IPS DF 6.9 (cell line): ENCODE measurements at places on chromosomes 7 and 10.

- DNase-seq: no peak
Observed at GRCh38 chr7:107079212-107079940, 34.9 kb downstream of the PRKAR2B start.

DNA sequence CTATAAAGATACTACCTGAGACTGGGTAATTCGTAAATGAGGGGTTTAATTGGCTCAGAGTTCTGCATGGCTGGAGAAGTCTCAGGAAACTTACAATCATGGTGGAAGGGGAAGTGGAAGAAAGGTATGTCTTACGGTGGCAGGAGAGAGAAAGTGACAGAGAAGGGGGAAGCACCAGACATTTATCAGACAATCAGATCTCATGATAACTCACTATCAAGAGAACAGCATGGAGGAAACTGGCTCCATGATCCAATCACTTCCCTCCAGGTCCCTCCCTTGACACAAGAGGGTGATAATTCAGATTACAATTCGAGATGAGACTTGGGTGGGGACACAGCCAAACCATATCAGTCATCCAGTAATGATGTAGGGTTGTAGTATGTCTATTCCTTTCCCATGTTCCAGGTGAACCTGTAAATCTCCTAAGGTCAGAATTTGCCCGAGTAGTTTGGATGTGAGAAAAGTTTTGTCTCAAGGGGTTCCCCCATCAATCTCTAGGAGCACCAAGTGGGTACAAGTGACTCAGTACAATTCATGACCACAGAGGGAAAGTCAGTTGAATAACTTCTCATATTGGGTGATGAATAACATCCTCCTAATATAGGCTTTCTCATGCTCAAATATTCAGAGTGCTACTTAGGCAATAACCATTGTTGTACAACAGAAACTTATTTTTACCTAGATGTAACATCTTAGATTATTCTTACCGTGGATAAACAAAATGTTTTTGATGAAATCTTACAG, 39.7 kb upstream of the MTPN start:
- DNase-seq: no peak

GRCh38 chr7:13198727-13199126, 511.3 kb downstream of the ARL4A start:
- no peak for DNase-seq

DNA sequence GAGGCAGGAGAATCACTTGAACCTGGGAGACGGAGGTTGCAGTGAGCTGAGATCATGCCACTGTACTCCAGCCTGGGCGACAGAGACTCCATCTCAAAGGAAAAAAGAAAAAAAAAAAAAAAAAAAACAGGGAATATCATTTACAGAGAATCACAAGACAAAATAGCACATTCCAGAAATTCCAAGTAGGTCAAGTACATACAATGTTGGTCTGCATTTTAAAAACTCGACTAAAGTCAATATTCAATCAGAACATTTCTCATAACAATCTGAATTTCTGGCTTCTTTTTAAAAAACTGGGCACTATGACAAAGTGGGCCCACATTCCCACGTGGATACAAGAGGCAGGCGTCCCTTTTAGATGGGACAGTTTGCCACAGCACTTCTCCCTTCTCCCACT, 12.8 kb downstream of the ZC3HAV1L start:
- DNase-seq: no peak

DNA sequence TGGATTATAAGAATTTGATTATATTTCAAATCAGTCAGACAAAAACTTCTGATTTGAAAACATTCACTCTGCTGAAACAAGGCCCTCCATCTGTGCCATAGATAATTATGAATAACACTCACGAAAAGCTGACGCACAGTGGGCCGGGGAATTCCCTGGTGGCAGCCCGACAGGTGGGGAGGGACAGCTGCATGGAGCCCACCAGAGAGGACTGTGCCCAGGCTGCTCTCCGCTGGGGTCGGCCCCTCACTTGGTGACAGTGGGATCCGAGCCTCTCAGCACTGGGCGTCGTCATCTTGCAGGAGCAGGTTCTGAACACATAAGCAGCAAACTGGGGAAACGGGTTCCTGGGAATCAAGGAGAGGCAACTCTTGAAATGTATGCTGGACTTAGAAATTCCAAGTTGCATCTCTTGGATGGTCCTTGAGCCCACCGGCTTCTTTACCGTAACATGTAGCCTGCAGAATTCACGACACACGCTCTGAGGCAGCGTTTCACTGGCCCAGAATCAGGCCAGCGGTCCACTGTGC, 41.4 kb downstream of the AFAP1L2 start:
- no peak for DNase-seq

GRCh38 chr10:75778665-75779064, 347.2 kb downstream of the LRMDA start:
- DNase-seq: no peak

DNA sequence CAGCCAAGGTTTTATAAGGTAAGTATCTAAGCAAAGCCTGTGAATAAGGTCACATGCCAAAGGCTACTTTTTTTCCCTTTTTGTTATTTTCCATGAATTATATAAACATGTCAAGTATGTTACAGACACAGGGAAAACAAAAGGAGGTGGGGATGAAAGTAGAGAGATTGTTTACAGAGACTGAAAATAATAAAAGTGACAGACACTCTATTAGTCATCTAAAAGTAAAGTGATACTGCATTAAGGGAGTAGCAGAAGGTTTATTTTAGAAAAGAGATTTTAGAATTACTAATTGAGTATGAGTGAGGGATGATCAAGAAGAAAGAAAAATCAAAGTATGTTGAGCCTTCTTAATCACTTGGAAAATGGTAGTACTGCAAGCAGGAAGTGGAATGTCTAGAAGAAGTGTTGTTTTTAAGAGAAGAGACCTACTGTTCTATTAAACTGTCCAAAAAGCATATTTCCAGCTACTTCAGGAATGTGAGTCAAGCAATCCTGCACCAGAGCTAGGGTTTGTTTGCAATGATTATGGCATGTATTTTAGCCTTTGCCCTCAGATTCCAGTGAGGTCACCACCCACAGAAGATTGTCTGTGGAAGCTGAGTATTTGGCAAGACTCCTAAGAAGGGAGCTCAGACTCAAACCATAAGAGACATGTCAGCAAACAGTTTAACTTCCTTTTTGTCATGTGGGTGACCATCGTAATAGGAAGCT, 177.9 kb upstream of the PLXDC2 start:
- DNase-seq: no peak

- DNase-seq: no peak
Observed at GRCh38 chr7:5793361-5794072, 12.1 kb upstream of the RNF216 start.

- no peak for DNase-seq
Observed at GRCh38 chr7:151658778-151659177, 139.1 kb upstream of the RHEB start.

GRCh38 chr10:44828508-44829142, 82.5 kb upstream of the TMEM72 start:
- no peak for DNase-seq

DNA sequence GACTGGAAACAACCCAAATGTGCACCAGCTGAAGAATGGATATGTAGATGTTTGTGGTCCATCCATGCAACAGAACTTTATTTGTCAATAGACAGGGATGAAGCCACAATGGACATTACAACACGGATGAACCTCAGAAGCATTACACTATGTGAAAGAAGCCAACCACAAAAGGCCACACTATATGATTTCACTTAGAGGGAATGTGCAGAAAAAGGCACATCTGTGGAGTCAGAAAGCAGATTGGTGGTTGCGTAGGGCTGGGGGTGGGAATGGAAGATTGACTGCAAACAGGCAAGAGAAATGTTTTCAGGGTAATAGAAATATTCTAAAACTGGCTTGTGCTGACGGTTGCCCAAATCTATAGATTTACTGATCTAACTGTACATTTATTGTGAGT, 34.3 kb upstream of the WASHC2A start:
- DNase-seq: no peak

DNA sequence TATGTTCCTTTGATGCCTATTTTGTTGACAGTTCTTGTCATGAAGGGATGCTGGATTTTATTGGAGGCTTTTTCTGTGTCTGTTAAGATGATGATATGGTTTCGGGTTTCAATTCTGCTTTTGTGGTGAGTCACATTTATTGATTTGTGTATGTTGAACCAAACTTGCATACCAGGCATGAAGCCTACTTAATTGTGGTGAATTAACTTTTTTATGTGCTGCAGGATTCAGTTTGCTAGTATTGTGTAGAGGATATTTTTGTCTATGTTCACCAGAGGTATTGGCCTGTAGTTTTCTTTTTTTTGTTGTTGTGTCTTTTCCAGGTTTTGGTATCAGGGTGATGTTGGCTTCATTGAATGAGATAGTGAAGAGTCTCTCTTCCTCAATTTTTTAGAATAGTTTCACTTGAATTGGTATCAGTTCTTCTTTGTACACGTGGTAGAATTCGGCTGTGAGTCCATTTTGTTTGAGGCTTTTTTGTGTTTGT, 345.9 kb downstream of the KIF20B start:
- no peak for DNase-seq

DNA sequence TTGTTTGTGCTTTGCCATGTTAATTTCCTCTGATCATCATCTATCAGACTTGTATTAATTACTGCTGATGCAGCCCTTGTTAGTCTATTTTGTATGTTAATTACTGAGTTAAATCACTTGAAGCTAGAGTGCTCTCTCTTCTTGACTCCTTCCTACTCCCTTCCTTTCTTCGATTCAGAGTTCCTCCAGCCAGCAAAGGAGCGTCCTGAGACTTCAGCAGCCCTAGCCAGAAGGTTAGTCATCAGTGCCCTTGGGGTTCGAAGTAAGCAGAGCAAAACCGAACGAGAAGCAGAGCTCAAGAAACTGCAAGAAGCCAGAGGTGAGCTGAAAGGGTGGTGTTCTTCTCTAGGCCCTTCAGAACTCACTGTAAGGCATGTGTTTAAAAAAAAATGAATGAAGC, 32.1 kb downstream of the LOXL4 start:
- no peak for DNase-seq

DNA sequence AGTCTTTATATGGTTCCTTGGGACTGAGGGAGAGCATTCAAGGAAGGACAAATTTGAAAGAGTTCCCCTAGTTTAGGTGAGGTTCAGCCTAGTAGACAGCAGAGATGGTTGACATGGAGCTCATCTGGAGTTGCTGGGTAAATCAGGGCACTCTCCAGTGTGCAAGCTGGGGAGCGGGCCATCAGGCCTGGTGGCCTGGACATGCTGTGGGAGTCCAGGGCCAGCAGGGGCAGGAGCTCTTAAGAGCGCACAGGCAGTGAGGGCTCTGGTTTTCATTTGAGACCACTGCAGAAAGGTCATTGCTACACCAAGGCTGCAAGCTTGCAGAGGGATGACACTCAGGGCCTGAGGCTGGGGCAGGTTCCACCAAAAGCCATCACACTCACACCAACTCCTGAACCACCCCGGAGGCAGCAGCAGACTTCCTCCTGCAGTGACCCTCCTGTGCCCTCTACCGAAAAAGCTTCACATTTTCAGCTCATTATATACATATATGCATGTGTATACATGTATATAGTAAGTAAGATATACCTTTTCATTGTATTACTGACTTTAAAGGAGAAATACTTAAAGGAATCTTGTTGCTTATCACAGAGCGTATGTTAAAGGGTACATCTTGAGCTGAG, 39.5 kb downstream of the STEAP1B start:
- no peak for DNase-seq

DNA sequence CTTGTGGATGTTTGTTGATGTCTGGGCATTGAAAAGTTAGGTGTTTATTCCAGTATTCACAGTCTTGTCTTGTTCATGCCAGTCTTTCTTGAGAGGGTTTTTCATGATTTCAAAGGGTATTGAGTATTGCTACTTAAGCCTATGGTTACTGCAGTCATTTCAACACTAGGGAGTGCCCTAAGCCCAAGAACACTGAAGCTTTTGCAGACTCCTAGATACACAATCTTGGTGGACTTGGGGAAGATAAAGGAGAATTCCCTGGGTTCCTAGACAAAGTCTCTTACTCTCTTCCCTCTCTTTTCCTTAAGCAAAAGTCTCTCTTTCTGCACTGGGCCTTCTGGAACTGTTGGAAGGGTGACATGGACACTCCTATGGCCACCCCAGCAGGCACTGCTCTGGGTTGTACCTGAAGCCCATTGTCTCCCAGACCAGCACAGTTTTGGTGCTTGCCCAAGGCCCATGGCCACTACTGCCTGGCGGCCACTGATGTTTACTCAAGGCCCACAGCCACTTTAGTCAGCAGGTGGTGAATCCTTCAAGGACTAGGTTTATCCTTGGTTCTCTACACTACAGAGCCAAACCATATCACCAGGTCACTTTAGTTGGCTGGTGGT, 24.9 kb downstream of the SAMD9 start:
- DNase-seq: no peak

- DNase-seq: no peak
Observed at GRCh38 chr7:34430456-34430855, 227.6 kb upstream of the NPSR1 start.

DNA sequence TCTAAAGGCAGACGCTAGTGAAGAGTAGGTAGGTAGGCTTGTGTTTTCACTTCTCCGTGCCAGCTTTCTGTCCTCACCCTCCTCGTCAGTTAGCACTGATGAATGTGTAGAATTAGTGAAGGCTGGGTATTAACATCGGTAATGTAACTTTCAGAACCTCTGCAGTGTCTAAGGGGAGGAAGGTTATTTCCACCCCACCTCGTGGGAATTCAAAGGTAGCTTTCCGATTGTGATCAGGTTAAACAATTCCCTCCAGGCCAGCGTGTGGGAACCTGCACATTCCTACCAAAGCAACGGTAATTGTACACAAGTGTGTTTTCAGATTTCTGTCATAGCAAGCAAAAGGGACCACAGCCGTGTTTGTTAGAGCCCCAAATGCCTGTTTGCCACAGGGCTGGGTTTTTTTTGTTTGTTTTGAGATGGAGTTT, 405.0 kb upstream of the GALNT17 start:
- DNase-seq: no peak
